ENCODE measurements at places on chromosomes 3 and 15.

- DNase-seq = no peak
These were observed 48.0 kb upstream of the MRPL3 start for GRCh38 chr3:131550562-131551465.

DNA sequence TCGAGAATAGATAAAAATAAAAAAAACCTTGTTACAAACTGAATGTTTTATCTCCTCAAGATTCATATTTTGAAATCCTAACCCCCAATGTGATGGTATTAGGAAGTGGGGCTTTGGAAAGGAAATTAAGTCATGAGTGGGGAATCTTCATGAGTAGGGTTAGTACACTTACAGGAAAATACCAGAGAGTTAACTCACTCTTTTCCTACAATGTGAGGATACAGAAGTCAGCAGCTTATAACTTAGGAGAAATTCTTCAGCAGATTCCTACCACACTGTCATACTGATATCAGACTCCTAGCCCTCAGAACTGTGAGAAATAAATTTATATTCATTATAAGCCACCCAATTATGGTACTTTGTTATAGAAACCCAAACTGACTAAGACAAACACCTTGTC is 453.1 kb downstream of the GBE1 start:
- DNase-seq = no peak

- no peak for DNase-seq
These were observed 231.2 kb downstream of the ATP8B4 start for GRCh38 chr15:49887659-49888322.

GRCh38 chr3:39869890-39870289 is 60.5 kb downstream of the MYRIP start:
- no peak for DNase-seq

DNA sequence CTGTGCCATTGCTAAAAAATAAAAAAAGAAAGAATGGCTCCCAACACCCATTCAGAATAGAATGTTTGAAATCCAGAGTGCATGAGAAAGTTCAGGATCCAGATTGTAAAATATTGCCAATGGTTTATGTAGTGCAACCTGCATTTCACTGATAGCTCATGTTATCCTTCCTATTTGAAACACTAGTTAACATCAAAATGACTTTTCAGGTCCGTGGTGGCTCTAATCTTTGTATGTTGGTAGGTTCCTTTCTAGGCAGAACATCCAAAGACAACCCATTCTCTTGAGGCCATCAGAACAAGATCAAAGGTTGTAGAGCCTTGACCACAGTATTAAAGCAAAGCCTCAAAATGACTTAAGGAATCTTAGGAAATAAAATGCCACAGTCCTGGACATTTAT is 51.0 kb downstream of the PLCL2 start:
- DNase-seq = no peak

DNA sequence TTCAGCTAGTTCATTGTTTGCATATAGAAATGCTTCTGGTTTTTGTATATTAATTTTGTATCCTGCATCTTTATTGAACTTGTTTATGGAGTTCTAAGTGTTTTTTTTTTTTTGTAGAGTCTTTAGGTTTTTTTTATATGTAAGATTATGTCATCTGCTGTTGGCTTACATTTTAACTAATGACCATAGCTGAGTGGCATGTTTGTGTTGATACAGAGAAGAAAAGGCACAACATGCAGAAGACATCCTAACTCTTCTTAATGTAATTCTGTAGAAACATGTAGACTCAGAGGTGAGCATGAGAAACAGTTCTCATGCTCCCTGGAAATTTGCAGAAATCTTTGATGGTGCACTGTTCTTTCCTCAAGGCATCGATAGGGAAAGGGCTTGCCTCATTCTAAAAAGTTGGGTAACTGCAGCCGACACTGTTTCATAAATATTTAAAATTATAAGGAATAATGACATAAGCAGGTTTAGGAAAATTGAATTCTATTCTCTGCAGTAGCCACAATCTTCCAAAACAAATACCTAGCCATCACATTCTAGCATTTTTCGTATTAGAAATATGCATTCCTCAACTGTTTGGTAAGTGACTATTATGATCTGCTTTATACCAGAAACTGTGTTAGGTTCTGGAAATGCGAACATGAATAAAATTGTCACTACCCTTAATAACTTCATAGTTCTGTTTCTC is 499.6 kb upstream of the KCNMB2 start:
- DNase-seq = no peak

GRCh38 chr15:67173005-67173404 is 81.5 kb downstream of the AAGAB start:
- DNase-seq = no peak

- DNase-seq = no peak
These were observed 169.5 kb downstream of the PLD1 start for GRCh38 chr3:171640520-171641412.

- DNase-seq = no peak
These were observed 29.7 kb downstream of the DENND4A start for GRCh38 chr15:65762399-65762798.

DNA sequence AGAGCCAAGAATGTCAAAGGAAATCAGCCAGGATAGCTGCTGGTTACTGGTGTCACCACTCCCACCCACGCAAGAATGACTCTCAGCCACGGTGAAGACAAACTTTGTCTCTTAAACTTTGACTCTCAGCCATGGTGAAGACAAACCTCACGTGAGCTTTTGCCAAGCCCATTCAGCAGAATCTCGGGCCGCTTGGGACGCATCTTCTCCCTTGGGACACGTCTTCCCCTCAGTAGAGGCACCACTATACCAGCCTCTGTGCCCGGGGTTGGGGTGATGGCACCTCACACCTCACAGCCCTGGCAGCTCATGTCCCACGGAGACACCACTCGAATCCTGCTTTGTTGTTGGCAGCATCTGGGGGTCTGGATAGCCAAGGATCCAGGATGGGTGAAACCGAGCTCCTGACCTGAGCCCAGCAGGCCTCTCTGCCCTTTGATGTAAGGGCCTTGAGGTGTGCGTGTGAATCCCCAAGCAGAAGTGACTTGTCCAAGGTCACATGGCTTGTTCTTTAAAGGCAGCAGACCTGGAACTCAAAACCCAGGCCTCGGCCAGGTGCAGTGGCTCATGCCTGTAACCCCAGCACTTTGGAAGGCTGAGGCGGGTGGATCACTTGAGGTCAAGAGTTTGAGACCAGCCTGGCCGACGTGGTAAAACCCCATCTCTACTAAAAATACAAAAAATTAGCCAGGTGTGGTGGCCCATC is 21.8 kb downstream of the RBPMS2 start:
- no peak for DNase-seq

DNA sequence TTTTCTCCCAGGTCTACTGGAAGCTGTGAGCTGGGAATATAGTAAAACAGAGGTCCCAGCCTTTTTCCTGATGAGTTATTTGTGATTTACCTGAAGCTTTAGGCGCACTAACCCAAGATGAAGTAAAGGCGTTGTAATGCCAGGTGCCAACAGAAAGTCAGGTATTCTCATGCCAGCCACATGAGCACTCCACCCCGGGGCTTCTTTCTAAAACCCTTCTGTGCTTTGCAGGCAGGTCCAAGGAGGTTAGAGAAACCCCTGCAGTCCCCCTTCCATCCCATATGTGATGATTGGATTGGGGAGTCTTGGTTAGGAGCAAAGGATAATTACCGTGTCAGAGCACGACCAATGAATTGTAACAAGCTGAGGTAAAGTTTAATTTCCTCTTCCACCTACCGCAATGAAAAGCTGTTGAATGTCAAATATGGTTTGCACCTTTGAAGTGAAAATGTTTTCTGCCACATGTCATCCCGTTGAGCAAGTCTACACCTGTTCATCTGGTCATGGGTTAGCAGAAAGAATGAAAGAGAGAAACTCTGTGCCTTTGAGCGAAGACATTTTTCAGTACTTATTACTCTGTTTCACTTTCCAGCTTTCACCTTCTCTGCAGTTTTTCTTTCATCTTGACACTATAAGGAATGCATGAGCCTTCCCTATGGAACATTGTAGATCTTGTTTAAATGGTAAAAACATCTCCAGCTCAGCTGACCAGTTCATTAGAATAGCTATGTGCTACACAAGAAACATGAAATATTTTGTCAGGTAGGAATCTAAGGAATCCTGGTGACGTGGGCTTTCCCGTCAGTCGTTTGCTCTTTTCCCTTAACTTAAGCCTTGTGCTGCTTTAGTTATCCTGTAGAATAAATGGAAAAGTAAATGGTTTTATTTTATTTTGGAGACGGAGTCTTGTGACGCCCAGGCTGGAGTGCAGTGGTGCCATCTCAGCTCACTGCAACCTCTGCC is 204.6 kb upstream of the IL12A start:
- DNase-seq = no peak

DNA sequence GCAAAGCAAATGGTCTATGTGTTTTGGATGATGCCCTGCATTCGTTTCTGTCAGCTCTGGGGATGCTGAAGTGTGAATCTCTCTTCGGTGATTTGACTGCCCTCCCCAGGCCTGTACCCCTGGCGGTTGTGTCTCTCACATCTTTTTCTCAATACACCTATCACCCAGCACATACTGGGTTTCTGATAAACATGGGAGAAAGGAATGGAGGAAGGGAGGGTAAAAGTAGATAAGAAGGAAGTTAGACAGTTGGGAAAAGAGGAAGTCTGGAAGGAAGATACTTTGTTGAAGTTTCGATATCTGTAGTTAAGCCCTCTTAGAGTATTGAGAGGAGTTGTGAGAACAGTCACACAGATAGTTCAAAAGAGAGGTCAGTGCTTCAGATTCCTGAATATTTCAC is 35.8 kb upstream of the LRTM1 start:
- no peak for DNase-seq

DNA sequence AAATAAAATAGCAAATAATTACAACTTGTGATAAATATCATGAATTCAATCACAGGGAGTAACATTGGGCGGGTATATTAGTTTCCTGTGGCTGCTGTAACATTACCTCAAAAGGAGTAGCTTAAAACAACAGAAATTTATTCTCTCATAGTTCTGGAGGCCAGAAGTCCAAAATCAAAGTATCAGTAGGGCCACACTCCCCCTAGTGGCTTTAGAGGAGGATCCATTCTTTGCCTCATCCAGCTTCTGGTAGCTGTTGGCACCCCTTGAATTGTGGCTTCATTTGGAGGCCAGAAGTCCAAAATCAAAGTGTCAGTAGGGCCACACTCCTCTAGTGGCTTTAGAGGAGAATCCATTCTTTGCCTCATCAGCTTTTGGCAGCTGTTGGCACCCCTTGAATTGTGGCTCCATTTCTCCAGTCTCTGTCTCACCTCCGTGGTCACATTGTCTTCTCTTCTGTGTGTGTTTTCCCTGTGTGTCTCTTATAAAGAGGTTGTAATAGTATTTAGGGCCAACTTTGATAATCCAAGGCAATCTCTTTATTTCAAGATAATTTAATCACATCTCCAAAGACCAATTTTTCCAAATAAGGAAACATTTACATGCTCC is 3.1 kb upstream of the CFAP20DC start:
- no peak for DNase-seq

DNA sequence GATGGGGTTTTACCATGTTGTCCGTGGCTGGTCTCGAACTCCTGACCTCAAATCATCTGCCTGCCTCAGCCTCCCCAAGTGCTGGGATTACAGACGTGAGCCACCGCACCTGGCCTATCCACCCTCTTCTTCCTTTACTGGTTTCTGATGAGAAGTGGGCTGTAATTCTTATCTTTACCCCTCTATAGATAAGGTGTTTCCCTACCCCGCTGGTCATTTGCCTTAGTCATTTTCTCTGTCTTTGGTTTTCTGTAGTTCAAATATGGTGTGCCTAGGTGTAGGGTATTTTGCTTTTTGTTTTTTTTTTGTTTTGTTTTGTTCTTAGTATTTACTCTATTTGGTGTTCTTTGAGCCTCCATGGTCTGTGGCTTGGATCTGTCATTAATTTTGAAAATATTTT is 41.3 kb downstream of the APBA2 start:
- no peak for DNase-seq

GRCh38 chr3:43405888-43406642 is 119.7 kb downstream of the SNRK start:
- no peak for DNase-seq

GRCh38 chr3:146189519-146190173 is 28.7 kb upstream of the PLOD2 start:
- no peak for DNase-seq

DNA sequence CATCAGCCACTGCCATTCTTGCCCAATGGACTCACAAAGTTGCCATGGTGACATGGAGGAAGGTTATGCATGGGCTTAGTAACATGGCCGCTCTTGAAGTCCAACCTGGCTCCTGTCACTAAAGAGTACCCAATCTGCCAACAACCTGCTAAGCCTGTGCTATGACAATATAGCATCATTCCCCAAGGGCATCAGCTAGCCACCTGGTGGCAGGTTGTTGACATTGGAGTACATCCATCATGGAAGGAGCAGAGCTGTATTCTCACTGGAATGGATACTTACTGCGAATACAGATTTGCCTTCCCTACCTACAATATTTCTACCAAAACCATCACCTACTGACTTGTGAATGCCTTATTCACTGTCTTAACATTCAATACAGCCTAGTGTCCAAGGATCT is 138.9 kb upstream of the RORA start:
- no peak for DNase-seq

GRCh38 chr15:35624881-35625280 is 78.9 kb upstream of the DPH6 start:
- no peak for DNase-seq

GRCh38 chr3:99499235-99500158 is 138.9 kb upstream of the COL8A1 start:
- DNase-seq = no peak

DNA sequence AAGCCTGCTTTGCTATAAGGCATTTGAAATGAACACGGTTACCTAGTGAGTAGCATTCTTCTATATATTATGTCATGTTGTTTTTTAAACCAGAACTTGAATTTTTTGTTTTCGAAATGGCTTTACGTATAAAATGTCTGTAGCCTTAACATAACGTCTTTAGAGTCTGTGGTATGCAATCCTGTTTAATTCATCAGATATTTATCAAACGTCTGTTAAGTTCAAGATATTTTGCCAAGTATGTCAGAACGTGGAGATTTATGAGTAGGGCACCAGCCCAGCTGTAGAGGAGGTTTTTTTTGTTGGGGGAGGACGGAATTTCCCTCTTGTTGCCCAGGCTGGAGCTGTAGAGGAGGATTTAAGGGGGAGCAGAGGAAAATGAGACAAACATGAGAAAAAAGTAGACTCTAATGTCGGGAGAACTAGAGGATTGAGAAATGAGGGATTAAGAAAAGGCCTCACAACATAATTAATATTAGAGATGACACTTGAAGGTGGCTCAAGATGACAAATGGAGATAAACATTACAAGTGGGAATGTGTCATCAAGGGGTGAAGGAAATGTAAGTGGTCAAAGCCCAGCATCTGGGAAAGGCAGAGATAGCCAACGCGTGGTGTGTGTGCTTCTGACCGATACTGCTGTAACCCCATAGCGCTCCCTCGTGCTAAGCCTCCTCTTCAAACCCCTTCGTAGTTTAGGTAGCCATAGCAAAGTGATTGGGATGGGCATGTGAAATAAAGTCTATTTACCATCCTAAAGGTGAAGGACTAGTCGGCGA is 154.0 kb upstream of the GOLGA6L4 start:
- DNase-seq = no peak

All from NCI-H187 (cell line).